ENCODE measurements at places on chromosomes 7 and 10.

GRCh38 chr10:17805330-17805729 lies 3.8 kb upstream of the MRC1 start:
- no peak for DNase-seq

DNA sequence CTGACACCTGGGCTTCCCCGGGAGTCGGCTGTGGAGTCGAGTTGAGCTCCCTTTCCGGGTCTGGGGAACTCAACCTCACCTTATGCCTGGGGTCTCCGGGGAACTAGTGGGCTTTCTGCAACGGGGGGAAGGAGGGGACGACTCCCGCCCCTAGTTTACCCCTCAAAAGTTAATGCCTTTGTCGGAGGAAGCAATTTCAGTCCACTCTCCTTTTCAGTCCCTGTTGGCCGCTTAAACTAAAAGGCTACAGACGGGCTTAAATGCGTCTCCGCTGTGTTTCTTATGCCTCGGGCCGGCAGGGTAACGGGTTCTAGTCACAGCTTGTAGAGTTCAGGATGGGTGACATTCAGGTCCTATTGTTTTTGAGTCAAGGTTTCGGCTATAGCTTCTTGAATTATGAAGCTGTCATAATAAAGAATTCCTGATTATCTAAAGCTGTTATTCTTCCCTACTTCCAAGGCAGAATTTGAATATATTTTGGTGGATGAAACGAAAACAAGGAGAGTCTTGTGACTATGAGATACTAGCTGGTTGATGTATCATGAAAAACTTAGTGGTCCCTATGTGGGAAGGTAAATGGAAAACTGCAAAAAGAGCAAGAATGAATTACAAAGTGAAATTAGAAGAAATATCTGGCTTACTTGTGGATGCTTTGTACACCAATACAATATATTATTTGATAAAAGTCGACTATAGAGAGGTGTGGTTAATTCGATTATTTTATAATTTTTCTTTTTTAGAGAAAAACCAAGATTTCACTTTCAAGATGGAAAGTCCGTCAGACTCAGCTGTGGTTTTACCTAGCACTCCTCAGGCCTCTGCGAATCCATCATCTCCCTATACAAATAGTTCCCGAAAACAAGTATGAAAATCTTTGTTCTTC lies 495 bp downstream of the SFR1 start:
- no peak for DNase-seq

DNA sequence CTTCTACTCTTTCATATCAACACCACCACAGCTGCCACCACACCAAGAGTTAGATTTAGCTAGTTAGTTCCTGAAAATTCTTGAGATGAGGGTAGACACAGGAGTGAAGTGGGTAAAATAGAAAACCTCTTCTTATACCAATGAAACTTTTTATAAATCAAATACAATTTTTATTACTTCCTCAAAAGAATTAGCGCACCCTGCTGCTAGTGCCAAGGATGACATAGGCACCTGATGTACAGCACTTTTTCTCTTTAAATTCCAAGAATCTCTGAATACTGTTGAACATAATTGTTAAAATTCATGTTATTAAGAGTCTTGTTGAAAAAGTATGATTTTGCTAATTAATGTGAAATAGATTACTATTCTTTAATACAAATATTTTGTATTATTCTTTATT lies 11.4 kb downstream of the ZWINT start:
- DNase-seq, result no peak

- no peak for DNase-seq
These were observed 182.1 kb downstream of the VTI1A start for GRCh38 chr10:112628951-112629609.

GRCh38 chr10:113709221-113709838 lies 29.6 kb downstream of the CASP7 start:
- no peak for DNase-seq

- no peak for DNase-seq
These were observed 30.2 kb upstream of the GJD4 start for GRCh38 chr10:35574924-35575352.

DNA sequence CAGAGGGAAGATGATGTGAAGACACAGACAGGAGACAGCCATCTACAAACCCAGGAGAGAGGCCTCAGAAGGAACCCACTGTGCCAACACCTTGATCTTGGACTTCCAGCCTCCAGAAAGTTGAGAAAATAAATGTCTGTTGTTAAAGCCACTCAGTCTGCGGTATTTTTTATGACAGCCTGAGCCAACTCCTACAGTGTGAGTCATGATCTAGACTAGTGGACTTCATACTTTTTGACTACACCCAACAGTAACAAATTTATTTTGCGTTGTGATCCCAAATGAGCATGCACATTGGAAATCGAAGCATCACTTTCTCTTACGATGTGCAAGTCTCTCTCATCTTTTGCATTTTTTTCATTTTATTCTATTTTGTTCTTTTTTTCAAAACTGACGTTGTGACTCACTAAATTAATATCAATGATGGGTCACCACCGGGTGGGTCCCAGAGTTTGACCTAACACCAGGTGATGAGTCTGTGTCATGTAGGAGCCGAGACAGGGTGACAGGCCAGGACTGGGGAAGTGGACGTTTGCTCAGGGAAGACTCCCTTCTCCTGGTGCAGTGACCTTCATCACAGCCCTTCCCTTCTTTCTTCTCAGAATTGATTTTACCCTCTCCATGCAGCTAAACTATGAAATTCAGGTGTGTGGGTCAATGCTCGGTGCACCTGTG lies 28.9 kb downstream of the PHYH start:
- DNase-seq, result no peak

- no peak for DNase-seq
These were observed 28.4 kb upstream of the CRHR2 start for GRCh38 chr7:30710669-30711068.

- DNase-seq, result no peak
These were observed 132.6 kb downstream of the RPS24 start for GRCh38 chr10:78166261-78166660.

DNA sequence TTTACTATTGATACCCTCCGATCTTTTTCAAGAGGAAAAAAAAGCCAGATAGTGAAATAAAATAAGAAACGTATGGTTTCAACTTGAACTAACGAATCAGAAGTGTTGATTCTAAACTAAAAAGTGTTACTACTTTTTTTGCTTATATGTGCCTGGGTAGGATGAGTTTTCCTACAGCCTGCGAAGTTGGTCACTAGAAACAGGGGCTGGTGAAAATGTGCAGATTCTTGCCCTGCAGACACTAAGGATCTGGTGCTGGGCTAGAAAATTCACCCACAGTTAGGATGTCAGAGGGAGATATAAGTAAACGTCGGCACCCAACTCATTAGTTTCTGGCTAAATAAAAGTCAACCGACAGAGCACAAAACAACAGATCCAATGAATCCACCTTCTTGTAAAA lies 298.7 kb upstream of the NFE2L3 start:
- DNase-seq, result no peak

DNA sequence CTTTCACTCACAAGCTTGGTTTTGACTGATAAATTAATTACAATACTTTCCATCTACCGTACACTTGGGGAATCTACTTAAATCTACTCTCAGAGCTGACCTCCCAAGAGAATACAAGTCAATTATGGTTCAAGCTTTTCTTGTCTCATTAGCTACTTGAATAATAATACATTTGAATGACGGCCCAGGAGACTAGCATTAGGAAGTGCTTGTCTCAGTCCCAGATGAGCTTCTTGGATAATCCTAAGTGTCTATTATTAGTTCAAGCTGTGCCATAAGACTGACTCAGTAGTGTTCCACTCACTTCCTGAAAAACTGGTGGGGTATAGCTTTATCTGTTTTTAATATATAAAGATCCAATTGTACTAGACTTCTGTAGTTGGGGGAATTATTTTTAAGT lies 100.2 kb downstream of the GNAT3 start:
- DNase-seq, result no peak

- no peak for DNase-seq
These were observed 47.1 kb downstream of the SYPL1 start for GRCh38 chr7:106064771-106065574.

All from NK-92 treated with Interleukin-12 subunit alpha and Interleukin-12 subunit beta, amount 100 ng/mL, for 24 hours (cell line).